ENCODE measurements at places on chromosomes 4 and X.

DNA sequence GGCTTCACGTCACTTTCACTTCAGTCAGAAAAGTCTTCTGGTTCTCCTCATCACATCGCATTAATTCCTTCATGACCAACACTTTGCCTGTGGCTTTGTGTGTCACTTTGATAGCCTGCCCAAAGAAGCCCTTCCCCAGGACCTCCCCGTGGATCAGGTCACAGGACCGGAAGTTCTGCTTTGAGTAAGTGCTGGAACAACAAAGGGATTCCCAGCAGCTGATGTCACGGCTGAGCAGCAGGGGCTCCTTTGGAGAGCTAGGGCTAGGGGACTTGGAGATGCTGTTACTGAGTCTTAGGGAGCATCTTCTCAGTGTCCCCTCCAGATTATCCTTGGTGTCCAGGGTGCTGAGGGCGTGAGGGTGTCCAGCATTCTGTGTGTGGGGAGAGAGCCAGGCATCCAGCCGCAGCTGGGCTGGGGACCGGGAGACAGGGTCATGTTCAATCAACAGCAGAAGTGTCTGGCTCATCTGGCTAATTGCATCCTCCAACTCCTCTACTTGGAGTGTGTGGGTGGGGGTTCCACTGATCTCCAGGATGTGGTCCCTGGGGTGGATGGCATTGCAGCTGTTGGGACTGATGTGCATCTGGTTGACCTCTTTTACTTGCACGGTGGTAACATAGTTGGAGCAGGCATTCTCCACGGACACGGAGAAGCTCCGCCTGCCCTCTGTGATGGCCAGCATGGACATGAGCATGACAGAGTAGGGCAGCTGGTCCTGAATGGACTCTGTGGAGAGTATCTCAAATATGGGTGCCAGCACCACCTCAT, 39.2 kb upstream of the ARHGAP6 start:
- peak; percentile 22 for DNase-seq

- peak; percentile 32 for DNase-seq
These were observed 51.9 kb upstream of the LAS1L start for GRCh38 chrX:65586491-65586890.

DNA sequence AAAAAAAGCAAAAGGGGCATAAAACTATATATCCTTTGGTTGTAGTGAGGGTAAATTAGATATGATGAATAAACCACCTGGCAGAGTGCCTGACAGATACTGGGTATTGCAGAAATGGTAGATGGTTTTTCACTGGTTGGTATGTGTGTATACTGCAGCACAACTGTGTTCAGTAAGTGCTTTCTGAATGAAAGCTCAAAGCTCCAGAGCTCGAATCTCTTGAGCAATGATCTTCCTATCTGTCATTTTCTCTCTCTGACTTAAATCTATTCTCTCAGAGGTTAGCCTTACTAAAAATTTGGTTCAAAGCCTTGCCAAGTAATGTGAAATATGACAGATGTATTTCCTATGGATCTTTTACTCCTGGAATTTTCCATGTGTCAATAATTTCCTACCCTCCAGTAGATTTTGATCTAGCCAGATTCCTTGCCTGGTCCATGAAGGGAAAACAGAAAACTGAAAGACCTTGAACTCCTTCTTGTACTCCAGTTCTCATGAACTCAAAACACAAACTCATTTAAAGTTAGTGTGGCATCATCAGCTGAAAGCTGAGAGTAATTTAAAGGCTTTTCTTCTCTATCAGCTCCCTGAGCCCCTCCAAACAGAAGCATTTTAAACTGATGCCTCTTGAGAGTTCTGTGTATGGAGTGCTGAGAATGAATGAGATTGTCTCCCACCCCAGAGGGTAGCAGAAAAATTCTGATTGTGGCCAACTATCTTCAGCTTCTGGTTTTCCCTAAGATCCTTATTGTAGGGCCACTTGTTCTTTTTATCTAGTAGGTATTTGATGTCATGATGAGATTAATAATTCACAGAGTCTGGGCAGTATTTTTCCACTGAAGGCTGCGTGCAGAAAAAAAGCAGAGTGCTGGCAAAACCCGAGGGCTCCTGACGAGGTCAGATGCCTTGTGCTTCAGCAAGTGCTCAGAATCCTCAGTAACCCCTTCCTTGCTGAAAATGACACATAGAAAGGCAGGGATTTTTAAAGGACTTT, 363.4 kb upstream of the BOD1L1 start:
- peak; percentile 77 for DNase-seq

DNA sequence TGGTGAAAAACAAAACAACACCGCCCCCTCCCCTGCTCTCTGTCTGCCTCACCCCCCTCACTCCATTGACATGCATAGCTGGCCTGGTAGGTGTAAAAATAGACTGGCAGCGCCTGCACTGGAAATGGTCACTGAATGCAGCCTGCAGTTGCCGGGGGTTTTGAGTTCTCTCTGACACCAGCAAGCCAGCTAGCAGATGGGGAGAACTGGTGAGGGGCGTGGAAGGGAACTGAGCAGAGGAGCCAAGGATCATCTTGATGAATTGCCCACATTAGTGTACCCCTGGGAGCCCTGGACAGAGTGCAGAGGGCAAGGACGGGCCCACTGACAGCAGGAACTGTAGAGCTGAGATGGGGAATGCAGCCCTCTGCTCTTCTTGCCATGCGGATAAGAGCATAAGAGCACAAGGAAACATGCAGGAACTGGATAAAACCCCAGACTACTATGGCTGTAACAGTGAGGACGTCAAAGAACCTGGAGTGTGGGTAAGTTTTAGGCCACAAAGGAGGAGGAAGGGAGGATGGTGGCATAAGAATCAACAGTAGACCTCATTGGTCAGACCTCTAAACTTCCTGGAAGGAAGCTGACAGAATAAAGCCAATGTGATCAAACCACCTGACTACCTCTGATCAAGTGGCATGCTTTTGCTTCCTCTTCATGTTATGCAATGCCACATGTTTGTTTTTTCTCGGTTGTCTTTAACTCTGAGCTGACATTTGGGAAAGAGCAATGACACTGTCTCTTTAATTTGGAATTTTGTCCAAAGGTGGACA, 96.3 kb downstream of the ANK2 start:
- peak; percentile 67 for DNase-seq

DNA sequence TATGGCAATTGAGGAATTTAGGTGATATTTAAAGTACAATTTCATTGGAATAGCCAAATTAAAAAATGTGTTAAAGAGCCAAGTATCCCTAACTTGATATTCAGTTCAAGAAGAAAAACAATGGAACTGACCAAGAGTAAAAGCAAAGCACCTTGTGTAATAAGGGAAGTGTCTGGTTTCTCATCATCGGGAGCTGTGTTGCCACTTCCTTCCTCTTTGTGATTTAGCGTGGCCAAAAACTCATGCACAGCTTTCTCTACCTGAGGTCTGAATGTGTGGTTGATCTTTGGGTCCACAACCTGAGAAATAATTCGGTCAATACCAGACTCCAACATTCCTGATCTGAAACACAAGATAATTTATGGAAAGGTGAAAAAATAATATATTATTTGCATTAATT, 12.4 kb downstream of the BOD1L1 start:
- no peak for DNase-seq

- no peak for DNase-seq
These were observed 94.4 kb upstream of the LIMCH1 start for GRCh38 chr4:41443340-41444079.

- peak; percentile 20 for DNase-seq
These were observed 142.5 kb upstream of the MED14 start for GRCh38 chrX:40877887-40878286.

- DNase-seq, result no peak
These were observed 61.1 kb downstream of the ARAP2 start for GRCh38 chr4:36183232-36183631.

- DNase-seq, result no peak
These were observed 151.2 kb upstream of the TLL1 start for GRCh38 chr4:165721815-165722214.

GRCh38 chr4:165609653-165610052, 230.8 kb downstream of the CPE start:
- DNase-seq, result no peak

- no peak for DNase-seq
These were observed 12.8 kb downstream of the CLDN2 start for GRCh38 chrX:106932960-106933537.

All from LHCN-M2 (cell line).